Hindlimb muscle (tissue), 1 donor: ENCODE measurements at places on chromosomes 3 and 15.

DNA sequence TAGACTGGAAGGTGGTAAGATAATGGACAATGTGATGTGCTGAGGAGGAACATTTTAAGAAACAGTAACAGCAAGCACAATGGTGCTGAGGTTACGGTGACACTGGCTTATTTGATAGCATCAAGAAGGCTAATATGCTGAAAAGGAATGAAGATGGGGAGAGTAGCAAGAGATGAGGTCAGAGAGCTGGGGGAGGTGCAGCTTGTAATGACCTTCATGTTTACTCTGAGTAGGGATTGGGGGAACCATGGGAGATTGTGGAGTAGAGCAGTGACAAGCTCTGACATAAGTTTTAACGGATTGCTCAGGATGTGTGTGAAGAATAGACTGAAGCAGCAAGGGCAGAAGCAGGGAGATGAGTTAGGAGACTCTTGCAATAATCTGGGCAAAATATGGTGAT is 56.7 kb downstream of the DGKG start:
- no peak for DNase-seq

GRCh38 chr3:194871143-194871863 is 185.6 kb downstream of the FAM43A start:
- DNase-seq = peak; percentile 49

- DNase-seq = no peak
Observed at GRCh38 chr3:51945926-51946705, 4.0 kb downstream of the PARP3 start.

DNA sequence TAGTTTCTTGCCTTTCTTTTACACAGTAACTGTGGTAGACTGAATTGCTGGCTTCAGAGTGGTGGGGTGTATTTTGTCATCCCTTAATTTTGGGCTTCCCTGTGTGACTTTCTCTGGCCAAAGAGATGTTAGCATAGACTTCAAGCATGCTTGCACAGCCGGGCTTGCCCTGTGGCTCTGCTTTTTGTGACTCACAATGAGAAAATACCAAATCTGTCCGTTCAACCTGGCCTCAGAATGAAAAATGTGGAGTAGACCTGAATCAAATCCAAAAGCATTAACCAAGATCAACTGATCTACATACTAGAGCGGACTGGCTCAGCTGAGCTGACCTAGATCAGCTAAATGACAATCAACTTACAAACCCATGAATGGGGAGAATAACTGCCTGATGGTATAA is 51.4 kb downstream of the PLAAT1 start:
- DNase-seq = no peak

GRCh38 chr15:96457841-96458240 is 127.3 kb downstream of the NR2F2 start:
- DNase-seq = no peak

DNA sequence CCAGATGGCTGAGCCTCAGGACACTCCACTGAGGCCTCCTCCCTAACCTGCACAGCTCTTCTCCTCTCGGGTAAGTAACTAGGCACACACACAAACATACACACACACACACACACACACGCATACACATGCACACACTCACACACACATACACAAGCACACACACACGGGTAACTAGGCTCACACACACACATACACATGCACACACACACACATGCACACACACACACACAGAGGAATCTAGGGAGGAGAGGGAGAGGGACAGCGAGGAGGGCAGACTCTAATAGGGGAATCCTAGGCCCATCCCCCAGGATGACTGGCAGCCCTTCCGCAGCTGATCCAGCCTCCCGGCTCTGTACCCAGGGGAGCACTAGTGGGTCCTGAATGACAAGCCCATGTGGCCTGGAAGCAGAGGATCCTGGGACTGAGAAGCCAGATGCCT is 177.4 kb upstream of the LINGO1 start:
- peak; percentile 46 for DNase-seq

DNA sequence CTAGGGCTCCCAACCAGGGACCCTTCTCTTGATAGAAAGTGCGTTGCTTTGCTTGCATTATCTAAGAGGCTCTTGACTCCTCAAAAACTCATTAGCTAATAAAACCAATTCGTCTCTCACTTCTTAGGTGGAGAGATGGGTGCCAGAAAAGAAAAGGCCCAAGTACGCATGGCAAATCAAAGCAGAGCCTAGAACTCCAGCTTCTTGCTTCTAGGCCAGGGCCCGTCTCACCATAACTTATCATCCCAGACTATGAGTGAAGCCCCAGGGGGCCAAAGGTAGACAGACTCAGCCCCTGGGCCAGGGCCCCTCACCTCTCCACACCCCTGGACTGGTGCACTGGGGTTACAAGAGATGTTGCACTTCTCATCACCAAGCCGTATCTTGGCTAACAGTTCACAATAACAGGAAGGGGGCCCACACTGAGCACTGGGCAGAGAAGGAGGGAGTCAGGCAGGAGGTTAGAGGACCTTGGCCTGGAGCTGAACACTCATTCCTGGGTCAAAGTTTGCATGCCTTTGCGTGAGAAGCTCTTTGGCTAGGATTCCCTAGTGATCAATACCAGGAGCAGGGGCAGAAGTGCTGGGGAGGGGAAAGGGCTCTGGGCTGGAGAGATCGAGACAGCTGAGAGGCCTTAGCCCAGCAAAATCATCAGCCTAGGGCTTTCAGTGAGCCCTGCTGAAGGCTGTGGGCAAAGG is 5.4 kb upstream of the CYP1A1 start:
- no peak for DNase-seq

DNA sequence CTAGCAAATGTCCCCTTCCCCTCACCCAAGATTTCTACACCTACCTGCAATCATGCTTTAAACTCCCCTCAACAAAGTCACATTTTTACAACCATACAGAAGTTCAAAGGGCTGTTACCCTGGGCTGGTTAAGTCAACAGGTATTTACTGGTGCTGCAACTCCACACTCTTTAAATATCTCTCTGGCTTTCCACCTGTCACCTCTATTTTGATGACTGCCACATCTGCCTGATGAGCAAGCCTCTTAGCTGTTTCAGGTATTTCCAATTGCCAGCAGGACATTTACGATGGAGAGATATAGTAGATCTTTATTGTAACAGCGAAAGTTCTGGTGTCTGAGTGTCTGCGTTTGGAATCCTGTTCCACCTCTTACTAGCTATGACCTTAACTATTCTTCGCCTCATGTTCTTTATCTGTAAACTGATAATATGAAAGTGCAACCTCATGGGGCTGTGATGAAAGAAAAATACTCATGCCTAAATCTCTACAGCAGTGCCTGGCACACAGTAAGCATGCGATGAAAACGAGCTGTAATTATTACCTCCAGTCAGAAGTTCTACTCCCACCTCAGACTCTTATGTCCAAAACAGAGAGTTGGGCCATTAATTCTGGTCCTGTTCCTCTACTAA is 44.2 kb upstream of the TPM1 start:
- no peak for DNase-seq

GRCh38 chr3:167866331-167866730 is 130.8 kb downstream of the SERPINI1 start:
- DNase-seq = no peak
